Gastrocnemius medialis (tissue), 4 donors: ENCODE measurements at places on chromosomes 1 and 21. TPM values are rescaled to one million over a fixed set of nuclear protein-coding genes. Genes with fewer than 3 reads are reported as not detected.

The SETD4 gene
- 21.7 TPM for total RNA-seq

DNA sequence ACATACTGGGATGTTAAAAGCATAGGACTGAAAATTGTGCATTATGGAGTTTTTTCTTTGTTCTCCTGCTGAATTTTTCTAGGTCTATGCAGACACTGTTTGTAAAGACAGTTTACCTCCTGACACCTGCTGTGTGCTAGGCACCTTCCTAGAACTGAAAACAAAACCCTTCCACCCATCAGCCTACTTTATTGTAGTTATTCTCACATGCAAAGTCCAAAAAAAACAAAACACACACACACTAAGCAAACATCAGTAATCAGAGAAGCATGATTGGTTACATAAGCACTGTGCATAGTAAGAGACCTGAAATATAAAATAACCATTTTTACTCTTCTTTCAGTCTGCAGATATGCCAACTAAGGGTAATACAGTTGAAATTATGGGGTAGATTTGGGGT, 195.1 kb downstream of the CRB1 start:
- no peaks in the 10 kb centered on the region for H3K4me1 ChIP-seq
- H3K4me3 ChIP-seq, result no peak overlapping the region
- H3K36me3 ChIP-seq, result no peaks in the 10 kb centered on the region
- no peak overlapping the region for H3K27ac ChIP-seq
- no peaks in the 10 kb centered on the region for H3K27me3 ChIP-seq

GRCh38 chr1:182215764-182216163, 154.3 kb upstream of the ZNF648 start:
- H3K27ac ChIP-seq, result no peak overlapping the region
- DNase-seq, result no peak

GRCh38 chr1:24413350-24414163, at the start of gene STPG1:
STPG1 (minus strand) TSS chr1:24413782; CDS start chr1:24401388, 12,394 bp downstream.
- H3K27me3 ChIP-seq, result no peaks in the 10 kb centered on the region
- peak within 1 kb of the TSS; percentile 45 for H3K27ac ChIP-seq
